ENCODE measurements at places on chromosomes 5 and 9.

DNA sequence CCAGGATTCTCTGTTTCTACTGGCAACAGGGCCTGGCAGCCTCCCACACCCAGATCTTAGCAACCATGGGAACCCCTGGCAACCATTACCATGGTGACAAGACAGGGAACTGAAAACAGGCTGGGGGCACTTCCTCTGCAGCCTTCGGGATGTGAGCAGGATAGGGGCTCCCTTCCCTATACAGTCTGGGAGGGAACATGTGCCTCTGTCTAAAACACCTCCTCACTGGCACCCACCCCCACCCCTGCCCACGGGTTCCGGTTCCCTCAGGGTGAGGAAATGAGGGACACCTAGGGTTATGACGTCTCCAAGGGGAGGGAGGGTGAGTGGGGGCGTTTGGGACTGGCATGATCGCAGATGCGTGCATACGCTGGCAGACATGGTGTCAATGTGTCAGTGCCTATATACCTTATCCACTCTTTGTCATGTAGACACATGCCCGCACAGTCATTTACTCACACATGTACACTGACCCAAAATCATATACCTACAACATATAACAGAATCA, 3.0 kb upstream of the DNAJB5 start:
- no peak for DNase-seq
- no peaks in the 10 kb centered on the region for H3K36me3 ChIP-seq
- no peak overlapping the region for H3K27ac ChIP-seq
- no peaks in the 10 kb centered on the region for H3K27me3 ChIP-seq

GRCh38 chr5:1292846-1293415, 1.9 kb downstream of the TERT start:
- H3K27me3 ChIP-seq = peaks cover 48% of the 10 kb centered on the region
- no peak overlapping the region for H3K27ac ChIP-seq
- no peak overlapping the region for H3K4me3 ChIP-seq
- H3K36me3 ChIP-seq = peaks cover 25% of the 10 kb centered on the region

DNA sequence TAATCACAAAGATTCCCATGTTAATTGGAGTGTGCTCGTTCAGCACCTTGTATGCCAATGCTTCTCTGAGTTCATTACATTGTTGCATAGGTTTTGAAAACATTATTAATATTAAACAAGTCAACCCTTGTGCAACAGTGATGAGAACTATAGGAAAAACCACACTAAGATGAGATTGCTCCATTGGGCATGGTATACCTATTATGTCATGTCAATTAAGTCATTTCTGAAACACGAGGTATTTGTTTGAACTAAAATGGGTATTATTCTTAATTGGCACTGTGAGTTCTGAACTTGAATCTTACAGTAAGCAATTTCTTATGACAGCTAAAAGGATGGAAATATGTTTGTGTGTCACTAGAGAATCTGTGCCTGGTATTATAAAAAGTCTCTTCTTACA, 447.7 kb downstream of the EFNA5 start:
- no peak overlapping the region for H3K27ac ChIP-seq
- no peak overlapping the region for H3K4me3 ChIP-seq
- no peaks in the 10 kb centered on the region for H3K4me1 ChIP-seq

DNA sequence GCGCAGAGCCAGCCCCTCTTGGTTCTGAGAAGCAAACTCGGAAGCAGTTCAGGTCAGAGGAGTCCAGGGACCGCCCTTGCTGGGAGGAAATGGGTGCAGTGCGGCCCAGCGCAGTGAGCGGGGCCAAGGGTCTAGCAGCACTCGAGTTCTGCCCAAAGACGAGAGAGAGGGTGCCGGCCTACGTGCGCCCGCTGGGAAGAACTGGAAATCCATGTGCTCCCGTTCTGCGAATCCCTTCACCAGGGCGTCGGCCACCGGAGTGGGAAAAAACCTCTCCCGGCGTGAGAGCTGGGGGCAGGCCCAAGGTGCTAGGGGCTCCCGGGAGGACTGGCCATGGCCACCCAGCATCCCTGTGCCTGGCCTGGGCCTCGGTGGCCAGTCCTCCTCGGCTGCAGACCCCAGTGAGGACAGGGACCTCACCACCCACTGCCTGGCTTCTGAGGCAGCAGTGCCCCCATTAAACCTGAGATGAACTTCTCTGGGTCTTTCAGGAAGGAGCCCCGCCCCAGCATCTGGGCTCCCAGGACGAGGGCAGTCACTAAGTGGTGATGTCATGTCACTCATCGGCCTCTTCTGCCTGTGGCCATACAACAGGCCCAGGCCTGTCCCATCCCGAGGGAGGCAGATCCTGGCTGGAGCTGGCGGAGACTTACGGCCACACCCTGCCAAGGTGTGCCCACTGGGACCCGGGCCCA, 10.6 kb downstream of the TMEM250 start:
- H3K36me3 ChIP-seq = no peaks in the 10 kb centered on the region
- no peaks in the 10 kb centered on the region for H3K27me3 ChIP-seq
- peaks cover 27% of the 10 kb centered on the region for H3K4me1 ChIP-seq
- no peak overlapping the region for H3K27ac ChIP-seq
- DNase-seq = no peak

- peaks cover 47% of the 10 kb centered on the region for H3K4me1 ChIP-seq
- peak; percentile 43 for DNase-seq
- H3K36me3 ChIP-seq = no peaks in the 10 kb centered on the region
- no peak overlapping the region for H3K4me3 ChIP-seq
These were observed 39.9 kb downstream of the MVB12B start for GRCh38 chr9:126366366-126367011.

DNA sequence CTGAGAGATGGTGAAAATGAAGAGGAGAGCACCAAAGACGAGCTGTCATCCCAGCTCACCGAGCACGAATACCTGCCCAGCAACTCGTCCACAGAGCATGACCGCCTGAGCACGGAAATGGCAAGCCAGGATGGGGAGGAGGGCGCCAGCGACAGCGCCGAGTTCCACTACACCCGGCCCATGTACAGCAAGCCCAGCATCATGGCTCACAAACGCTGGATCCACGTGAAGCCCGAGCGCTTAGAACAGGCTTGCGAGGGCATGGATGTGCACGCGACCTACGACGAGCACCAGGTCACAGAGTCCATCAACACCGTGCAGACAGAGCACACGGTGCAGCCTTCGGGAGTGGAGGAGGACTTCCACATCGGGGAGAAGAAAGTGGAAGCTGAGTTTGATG, 27.4 kb upstream of the ZBTB34 start:
- no peak for DNase-seq
- H3K27ac ChIP-seq = no peak overlapping the region
- H3K27me3 ChIP-seq = no peaks in the 10 kb centered on the region
- H3K4me3 ChIP-seq = no peak overlapping the region

DNA sequence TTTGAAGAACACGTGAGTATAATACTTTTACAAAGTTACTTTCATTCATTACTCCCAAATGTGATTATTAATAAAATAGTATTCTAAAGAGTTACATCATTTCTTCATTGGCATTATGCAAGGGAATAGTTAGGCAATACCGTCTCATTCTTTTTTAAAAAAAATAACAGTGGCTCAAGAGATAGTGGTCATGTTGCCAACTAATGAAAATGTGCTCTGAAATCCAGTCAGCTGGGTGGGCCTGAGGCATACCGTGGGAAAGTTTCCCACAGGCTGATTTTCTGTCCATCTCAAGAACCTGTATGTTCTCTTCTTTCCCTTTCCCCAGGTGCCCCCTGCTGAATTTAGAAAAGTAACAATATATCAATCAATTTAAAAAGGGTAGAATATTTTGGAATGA, 40.8 kb upstream of the ROPN1L start:
- H3K4me1 ChIP-seq = no peaks in the 10 kb centered on the region
- H3K27me3 ChIP-seq = no peaks in the 10 kb centered on the region
- no peak overlapping the region for H3K4me3 ChIP-seq
- H3K27ac ChIP-seq = no peak overlapping the region

DNA sequence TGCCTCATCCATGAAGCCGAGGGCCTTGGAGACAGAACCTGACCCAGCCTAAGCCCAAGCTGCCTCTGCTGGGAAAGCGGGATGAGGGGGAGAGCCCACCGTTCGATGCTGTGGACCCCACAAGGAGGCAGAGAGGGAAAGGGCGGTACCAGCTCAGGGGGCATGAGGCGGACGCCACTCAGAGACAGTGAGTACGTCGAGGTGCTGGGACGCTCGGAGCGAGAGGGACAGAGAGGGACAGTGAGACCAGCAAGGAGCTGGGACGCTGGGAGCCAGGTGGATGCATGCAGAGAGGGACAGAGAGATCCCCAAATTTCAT, 33.6 kb downstream of the EXD3 start:
- H3K4me3 ChIP-seq = no peak overlapping the region
- DNase-seq = no peak
- H3K36me3 ChIP-seq = no peaks in the 10 kb centered on the region
- H3K4me1 ChIP-seq = no peaks in the 10 kb centered on the region
- H3K27ac ChIP-seq = no peak overlapping the region
- H3K27me3 ChIP-seq = no peaks in the 10 kb centered on the region

DNA sequence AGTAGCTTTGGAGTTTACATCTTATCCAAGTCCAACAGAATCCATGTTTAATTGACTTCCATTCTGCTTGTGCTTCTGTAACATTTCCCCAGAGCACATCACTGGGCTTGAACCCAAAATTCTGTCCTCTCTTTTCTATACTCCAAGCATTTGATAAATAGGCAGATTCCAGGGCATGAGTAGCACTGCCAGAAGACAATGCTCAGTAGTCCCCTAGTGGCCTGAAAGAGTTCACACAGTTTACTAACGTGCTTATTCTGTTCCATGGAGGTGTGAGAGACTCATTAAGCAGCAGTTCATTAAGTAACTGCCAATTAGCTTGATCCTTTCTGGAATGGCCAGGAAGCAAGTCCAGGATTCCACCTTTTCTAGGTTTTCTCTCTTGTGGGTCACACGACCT, 9.4 kb upstream of the GABRA6 start:
- no peak for DNase-seq
- H3K4me3 ChIP-seq = no peak overlapping the region
- H3K36me3 ChIP-seq = no peaks in the 10 kb centered on the region
- H3K27me3 ChIP-seq = no peaks in the 10 kb centered on the region

DNA sequence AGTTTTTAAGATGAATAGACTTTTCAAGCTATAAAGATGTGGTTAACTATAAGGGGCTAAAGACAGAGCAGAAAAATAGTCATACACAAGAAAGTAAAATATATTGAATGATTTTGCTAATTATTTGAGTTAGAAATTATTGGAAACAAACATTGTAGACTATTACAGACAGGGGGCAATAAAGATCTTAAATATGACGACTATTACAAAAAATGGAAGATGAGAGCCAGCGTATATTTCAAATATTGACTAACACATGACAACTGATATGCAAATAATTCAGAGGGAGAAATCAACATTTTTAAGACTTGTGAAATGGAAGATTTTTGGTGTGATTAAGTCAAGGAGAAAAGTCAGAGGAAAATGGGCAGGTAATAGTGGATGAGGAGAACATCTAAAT, 520.2 kb upstream of the NUDT12 start:
- DNase-seq = no peak
- no peaks in the 10 kb centered on the region for H3K27me3 ChIP-seq
- H3K4me3 ChIP-seq = no peak overlapping the region
- no peak overlapping the region for H3K27ac ChIP-seq
- no peaks in the 10 kb centered on the region for H3K36me3 ChIP-seq

DNA sequence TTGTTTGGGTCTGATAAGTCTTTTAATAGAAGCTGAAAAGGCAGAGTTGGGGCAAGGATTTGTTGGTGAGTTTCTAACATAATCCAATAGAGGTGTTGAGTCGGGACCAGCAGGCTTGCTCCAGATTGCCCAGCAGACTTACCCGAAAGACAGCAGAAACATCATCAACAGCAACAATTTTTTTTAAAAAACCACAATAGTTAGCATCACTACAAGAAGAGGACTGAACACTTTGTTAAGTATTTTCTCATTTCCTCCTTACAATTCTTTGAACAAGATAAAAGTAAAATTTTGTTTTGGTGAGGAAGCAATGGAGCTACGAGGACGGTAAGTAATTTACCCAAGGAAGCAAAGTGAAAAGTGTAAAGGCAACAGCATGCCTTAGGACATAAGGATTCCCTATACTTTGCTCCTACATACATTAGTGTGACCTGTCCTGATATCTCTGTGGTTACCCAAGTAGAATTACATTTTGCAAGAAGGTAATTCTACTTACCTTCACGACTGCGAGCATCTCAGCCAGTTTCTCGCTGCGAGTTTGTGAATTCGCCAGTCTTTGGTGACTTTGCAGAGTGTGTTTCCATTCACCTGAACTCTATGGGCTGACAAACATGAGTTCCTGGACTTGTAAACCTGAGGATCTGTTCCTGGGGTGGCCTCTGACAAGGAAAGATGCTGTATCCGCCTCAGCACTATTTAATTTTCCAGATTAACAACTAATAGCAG, 13.2 kb downstream of the ITK start:
- DNase-seq = no peak
- H3K4me3 ChIP-seq = no peak overlapping the region
- H3K27ac ChIP-seq = no peak overlapping the region
- H3K36me3 ChIP-seq = no peaks in the 10 kb centered on the region

DNA sequence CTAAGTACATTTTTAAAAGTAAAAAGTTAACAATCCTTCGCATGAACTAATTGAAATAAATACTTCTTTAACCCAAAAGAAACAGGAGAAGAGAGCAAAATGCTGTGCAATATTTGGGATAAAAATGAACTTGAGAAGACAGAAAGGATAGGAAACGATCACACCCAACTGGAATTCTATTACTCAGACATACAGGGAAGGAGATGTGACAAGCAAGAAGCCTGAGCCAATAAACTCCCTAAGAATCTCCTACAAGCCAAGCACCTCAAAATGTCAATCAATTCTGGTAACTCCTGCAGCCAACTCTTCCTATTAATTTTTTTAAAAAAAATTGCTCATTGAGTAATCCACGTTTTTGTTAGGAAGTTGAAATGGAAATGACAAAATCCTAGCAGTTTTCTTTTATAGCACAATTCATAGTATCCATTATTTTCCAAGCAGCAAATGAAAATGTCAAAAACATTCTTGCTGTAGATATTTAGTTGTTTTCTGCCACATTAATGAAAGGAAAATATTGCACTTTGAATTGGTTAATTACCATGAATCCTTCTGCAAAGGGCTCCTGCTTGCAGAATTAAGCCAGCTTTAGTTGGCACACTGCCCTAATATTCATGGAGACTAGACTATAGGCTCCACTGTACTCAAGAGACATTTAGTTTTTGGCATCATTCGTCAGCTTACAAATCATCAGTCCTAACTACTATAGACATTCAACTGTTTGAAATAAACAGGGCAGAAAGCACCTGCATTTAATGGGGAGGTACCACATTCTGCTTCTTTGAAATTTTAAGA, 89.0 kb downstream of the RFX3 start:
- no peaks in the 10 kb centered on the region for H3K4me1 ChIP-seq
- DNase-seq = no peak
- no peaks in the 10 kb centered on the region for H3K36me3 ChIP-seq
- H3K4me3 ChIP-seq = no peak overlapping the region
- H3K27me3 ChIP-seq = no peaks in the 10 kb centered on the region

DNA sequence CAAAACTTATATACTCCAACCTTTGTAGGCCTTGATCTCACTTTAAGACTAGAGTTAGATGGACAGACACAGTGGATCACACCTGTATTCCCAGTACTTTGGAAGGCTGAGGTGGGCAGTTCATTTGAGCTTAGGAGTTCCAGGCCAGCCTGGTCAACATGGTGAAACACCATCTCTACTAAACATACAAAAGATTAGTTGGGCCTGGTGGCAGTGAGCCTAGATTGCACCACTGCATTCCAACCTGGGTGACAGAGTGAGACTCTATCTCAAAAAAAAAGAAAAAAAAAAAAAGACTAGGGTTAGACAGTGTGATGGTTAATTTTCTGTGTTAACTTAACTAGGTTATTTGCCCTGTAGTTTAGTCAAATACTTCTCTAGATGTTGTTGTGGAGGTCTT, 74.1 kb downstream of the CFAP95 start:
- no peak overlapping the region for H3K4me3 ChIP-seq
- H3K27me3 ChIP-seq = no peaks in the 10 kb centered on the region
- H3K36me3 ChIP-seq = no peaks in the 10 kb centered on the region
- H3K27ac ChIP-seq = no peak overlapping the region
- DNase-seq = no peak

Data from SJSA1 (cell line).